Activated CD4-positive, alpha-beta memory T cell treated with anti-CD3 and anti-CD28 coated beads for 36 hours (primary cell): ENCODE measurements at places on chromosomes 5 and 9. TPM values are rescaled to one million over a fixed set of nuclear protein-coding genes. Genes with fewer than 3 reads are reported as not detected.

- peak; percentile 20 for DNase-seq
Measured at GRCh38 chr5:127959152-127959764, 124.3 kb upstream of the SLC12A2 start.

SLC2A6 gene
- total RNA-seq: 2.2 TPM

DNA sequence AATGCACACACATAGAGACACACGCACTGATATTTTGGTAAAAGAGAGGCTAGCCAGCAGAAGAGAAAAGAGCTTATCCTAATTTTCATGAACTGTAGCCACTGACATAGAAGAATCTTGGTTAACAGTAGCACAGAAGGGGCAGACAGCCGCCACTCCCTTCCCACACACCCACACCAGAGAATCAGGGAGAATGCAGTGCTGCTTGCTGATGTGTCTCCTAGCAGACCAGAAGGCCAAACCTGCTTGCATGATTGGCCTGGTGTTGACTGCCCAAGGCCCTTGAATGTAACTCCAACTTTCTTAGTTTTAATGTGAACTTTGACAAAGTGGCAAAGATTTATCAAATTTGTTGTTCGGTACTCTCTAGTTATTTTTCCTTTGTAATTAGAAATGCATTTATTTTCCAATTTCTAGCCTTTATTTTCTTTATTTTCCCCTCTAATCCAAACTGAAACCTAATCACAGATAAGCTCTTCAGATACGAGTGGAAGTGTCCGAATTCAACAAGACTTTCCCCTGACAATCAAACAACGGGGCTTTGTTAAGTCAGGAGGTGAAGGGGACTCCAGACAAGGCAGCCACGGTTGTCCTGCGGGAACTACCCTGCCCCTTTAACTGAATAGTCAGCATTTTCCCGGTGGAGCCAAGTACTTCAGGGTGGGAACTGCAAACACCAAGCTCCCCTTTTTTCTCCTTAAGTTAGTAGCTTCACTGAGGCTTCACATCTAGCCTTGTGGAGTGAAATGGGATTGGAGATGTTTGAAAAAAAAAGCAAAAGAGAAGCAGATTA lies 81.9 kb upstream of the CTSL start:
- DNase-seq: no peak

- DNase-seq: no peak
Measured at GRCh38 chr5:136337788-136338187, 27.6 kb downstream of the TRPC7 start.

- DNase-seq: no peak
Measured at GRCh38 chr5:75558221-75558620, 46.5 kb downstream of the POLK start.

DNA sequence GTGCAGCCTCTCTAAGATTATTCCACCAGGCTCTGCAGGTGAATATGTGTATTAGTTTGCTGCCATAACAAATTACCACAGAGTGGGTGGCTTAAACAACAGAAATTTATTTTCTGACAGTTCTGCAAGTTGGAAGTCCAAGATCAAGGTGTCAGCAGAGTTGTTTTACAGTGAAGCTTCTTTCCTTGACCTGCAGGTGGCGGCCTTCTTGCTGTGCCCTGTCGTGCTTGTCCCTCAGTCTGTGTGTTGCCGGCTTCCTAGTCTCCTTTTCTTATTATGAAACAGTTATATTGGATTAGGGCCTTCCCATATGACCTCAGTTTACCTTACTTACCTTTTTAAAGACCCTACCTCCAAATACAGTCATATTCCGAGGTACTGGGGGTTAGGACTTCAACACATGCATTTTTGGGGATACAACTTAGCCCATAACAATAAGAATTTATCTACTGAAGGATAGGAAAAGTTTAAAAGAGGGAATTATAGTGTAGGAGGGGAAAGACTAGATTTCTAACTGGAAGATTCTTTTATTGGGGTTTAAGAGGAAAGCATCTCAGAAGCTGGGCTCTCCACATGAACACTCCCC lies 97.4 kb downstream of the OSTF1 start:
- peak; percentile 69 for DNase-seq

PCDH12 gene
- total RNA-seq: 2.6 TPM

- no peak for DNase-seq
Measured at GRCh38 chr9:130356033-130356432, 88.7 kb upstream of the ASS1 start.

GRCh38 chr5:160467555-160468362 lies 46.1 kb downstream of the PTTG1 start:
- DNase-seq: peak; percentile 91

GRCh38 chr5:140631036-140631417 lies 1.9 kb downstream of the CD14 start:
- no peak for DNase-seq

DNA sequence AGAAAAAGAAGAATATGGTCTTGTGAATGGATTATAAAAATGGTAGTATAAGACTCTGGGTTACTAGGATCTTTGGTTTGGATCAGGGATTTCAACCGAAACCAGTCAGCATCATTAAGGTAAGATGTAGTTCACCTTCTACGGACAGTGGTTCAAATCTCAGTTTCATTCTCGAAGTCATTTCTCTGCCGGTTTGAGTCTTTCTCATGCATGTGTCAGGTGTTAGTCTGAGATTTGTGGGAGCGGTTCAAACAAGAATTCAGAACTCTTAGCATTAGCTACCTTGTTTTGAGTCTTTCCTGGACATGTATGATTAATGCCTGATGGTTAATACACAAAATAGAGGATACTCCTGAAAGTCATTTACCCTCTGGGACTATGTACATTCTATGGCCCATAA lies 735.9 kb upstream of the NUDT12 start:
- no peak for DNase-seq

CARD6 gene
- total RNA-seq: 1.7 TPM

- DNase-seq: no peak
Measured at GRCh38 chr9:137367506-137368430, 55.2 kb downstream of the EXD3 start.

GRCh38 chr5:113039934-113040285 lies 63.3 kb downstream of the DCP2 start:
- no peak for DNase-seq

DNA sequence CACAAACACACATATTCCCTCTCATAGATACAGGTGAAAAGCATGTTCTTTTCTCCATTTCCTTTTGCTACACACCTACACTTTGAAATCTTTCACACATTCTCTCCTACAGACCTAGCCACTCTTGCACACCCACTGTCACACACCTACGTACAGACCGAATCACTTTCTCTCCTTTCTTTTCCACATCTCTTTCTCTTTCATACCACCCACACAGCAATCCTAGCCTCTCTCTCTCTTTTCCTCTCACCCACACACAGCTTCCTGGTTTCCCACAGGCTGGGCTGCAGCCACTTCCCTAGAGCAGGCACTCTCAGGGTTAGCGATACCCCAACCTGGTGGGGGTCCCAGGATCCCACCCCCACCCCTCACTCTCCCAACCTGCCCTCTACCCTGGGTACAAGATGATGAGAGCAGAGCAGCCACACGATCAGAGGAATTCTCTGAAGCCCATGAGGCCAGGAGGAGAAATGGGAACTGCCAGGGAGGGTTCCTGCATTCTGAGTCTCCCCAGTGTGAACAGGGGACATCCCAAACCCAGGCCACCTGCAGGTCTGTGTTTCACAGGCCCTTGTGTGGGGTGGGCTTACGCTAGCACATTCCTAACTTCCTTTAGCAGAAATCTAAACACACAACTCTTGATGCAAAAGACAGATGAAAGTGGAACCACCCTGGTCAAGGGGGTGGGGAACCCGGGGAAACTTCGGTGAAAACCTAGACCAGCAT lies 17.1 kb upstream of the SYNPO start:
- DNase-seq: no peak

TNFAIP8 gene
- 159 TPM for total RNA-seq

DNA sequence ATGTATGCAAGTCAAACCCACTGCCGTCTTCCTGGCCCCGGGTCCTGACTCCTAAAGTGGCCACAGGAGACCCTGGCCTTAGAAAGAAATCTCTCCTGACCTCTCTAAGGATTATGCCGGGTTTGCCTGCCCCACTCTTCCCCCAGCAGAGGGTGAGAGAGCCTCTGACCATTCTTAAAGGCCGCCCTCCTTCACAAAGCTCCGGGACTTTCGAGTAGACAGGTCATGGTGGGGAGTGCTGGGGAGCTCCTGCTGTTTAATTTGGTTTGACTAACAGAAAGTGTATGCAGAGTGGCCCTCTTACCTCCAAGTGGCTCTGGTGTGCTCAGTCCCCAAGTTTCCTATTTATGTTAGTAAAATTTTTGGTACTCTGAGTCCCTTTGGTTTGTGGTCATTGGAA lies 111.8 kb downstream of the LRRC70 start:
- no peak for DNase-seq

GRCh38 chr5:56330806-56331205 lies 97.7 kb upstream of the ANKRD55 start:
- DNase-seq: no peak

DNA sequence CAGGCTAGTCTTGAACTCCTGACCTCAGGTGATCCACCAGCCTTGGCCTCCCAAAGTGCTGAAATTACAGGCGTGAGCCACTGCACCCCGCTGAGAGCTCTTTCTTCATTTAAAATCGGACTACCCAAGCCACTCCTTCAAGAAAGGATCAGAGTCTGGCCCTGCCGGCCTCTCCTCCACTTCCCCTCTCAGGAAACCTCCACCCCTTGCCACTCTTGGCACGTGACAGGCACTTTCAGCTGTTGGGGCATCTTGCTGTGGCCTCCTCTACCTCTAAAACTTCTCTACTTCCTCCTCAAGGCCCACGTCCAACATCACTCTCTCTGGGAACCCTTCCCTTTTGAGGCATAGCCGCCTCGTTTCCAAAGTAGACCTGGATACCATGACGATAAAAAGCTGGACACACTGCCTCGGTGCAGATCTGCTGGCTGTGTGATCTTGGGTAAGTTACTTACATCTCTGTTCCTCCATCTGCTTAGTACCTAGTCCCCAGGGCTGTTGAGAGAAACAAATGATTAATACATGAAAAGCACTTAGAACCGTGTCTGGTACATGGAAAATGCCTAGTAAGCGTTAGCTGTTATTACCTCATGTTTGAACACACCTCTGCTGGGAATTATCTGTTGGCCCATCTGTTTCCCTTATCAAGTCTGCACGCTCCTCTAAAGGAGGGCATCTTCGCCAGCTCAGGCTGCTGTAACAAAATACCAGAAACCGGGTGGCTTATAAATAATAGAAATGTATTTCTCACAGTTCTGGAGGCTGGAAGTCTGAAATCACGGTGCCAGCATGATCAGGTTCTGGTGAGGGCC lies 55.3 kb downstream of the SMIM23 start:
- DNase-seq: no peak

- DNase-seq: no peak
Measured at GRCh38 chr5:32889078-32889477, 178.0 kb downstream of the NPR3 start.

- DNase-seq: no peak
Measured at GRCh38 chr5:157270771-157271170, 4.8 kb downstream of the CYFIP2 start.

DIPK1B gene
- total RNA-seq: not detected

CNTNAP3 gene
- total RNA-seq: not detected

SARDH gene
- 6.5 TPM for total RNA-seq

DNA sequence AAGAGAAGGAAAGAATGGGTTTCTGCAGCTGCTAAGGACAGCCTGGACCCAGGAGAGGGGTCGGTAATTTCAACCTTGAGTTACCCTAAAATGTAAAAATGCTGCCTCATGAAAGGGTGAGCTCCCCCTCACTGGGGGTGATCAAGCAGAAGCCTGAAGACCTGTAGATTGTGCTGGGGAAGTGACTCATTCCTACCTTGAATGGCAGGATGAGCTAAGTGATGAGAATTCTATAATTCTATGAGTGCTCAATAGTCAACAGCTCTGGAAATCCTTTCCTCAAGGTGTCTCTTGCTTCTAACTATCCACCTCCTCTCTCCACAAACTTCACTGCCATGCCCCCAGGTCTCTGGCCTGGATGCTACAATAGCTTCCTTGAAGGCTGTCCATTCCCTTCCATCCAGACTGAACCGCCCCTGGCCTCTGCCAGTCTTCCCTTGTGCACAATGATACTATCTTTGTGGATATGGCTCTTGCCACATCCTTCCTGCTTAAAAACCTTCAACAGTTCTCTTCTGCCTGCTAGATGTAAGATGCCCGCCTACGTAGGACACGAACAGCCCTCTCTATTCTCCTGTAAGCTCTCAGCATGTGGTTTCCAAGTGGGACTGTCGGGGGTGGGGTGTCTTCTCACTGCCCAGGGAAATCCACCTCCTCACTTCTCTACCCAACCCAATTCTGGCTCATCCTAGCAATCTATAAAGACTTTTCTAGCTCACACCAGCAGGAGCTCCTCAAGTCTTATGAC lies 50.6 kb downstream of the PTPN3 start:
- DNase-seq: peak; percentile 35

DNA sequence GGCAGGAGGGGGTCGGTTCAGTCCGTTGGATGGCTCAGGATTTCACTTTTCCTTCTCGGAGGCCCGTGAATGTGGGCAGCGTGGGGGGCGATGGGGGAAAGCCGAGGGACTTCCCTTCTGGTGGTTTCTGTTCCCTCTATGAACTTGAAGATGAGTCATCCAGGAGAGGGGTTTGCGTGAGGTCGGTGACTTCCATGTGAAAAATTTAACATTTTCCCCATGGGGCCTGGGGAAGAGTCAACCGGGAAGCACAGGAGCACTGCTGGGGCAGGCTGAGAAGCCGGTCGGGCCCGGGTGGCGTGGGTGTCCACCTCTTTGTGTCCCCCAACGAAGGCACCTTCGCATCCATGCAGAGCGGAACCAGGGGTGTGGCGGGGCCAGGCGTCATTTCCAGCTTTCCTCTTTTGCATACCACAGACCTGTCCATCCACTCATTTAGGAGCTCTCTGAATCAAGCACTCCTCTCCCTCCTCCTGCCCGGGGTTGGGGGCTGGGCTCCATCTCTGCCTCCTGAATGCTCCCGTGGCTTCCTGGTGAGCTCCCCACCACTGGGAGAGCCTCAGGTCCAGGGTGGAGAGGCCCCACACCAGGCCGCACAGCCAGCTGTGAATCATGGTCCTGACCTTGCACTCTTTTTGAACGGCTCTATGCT lies 68.4 kb downstream of the ANKRD33B start:
- peak; percentile 89 for DNase-seq

- no peak for DNase-seq
Measured at GRCh38 chr9:89368978-89369377, 50.7 kb downstream of the SECISBP2 start.

DNA sequence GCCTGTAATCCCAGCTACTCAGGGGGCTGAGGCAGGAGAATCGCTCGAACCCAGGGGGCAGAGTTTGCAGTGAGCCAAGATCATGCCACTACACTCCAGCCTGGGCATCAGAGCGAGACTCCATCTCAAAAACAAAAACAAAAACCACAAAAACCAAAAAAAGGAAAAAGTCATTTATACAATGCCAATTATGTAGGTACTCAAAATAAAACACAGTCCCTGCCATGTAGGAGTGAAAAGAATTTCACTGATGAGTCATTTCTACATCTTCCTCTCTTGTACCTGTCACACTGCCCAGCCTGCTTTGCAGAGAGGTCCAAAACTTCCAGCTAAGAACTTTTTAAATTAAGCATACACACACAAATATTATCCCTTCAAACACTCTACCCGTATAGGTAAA lies 215.8 kb downstream of the EPB41L4A start:
- no peak for DNase-seq

ENTREP1 gene
- 0.07 TPM for total RNA-seq

GRCh38 chr9:131714161-131714646 lies 25.7 kb downstream of the RAPGEF1 start:
- DNase-seq: no peak

GRCh38 chr9:96333958-96334357 lies 32.0 kb upstream of the HSD17B3 start:
- DNase-seq: no peak
